Stimulated activated naive B cell treated with anti-CD40 and anti-IgM and Interleukin-4, amounts not matched to agents 10 μg/mL and 1 μg/mL and 100 μg/mL, for 72 hours (primary cell): ENCODE measurements at places on chromosomes 7 and 10.

- no peak for DNase-seq
- peaks cover under 1% of the 10 kb centered on the region for H3K27me3 ChIP-seq
- H3K4me1 ChIP-seq, result no peaks in the 10 kb centered on the region
- H3K4me3 ChIP-seq, result no peak overlapping the region
- H3K27ac ChIP-seq, result no peak overlapping the region
- H3K36me3 ChIP-seq, result no peaks in the 10 kb centered on the region
Observed at GRCh38 chr10:121073728-121074127, 222.6 kb downstream of the WDR11 start.

DNA sequence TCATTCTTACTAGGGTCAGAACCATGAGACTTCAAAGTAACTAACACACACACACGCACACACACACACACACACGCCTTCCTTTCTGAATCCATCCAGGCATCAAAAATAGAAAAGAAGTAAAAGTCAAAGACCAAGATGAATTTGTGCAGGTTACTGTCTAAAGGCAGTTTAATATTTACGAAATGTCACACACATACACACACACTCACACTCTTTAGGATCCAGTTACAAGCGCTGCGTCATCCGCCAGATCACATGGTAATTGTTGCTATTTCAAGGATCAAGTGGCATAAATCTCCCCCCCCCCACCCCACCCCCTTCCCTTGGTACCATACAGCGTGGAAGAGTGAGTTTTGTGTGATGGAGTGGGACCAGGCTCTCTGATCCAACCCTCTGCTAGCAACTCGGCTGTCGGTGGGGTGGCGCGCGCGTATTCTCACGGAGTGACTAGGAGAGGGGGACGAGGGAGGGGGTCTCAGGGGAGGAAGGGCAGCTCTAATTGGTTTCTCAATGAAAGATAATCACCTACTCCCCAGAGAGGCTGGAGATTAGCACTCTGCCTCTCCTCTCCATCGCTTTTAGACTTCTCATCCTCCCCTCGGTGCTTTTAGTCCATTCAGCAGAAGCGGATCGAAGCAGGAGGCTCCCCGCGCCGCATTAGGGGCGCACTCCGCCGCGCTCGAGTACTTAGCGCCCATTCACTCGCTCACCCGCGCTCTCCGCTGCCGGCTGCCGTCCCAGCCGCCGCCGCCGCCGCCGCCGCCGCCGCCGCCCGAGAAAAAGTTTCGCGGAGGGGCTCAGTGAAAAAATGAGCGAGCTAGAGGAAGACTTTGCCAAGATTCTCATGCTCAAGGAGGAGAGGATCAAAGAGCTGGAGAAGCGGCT lies 83.5 kb upstream of the PRKG1 start:
- H3K4me1 ChIP-seq, result peaks cover 19% of the 10 kb centered on the region
- peak overlapping the region; percentile 86 for H3K4me3 ChIP-seq
- no peak for DNase-seq
- H3K27ac ChIP-seq, result no peak overlapping the region
- H3K36me3 ChIP-seq, result no peaks in the 10 kb centered on the region

- H3K4me1 ChIP-seq, result no peaks in the 10 kb centered on the region
- H3K27me3 ChIP-seq, result no peaks in the 10 kb centered on the region
- H3K27ac ChIP-seq, result no peak overlapping the region
- no peaks in the 10 kb centered on the region for H3K36me3 ChIP-seq
- no peak overlapping the region for H3K4me3 ChIP-seq
Observed at GRCh38 chr7:22189741-22190140, 167.2 kb downstream of the RAPGEF5 start.

DNA sequence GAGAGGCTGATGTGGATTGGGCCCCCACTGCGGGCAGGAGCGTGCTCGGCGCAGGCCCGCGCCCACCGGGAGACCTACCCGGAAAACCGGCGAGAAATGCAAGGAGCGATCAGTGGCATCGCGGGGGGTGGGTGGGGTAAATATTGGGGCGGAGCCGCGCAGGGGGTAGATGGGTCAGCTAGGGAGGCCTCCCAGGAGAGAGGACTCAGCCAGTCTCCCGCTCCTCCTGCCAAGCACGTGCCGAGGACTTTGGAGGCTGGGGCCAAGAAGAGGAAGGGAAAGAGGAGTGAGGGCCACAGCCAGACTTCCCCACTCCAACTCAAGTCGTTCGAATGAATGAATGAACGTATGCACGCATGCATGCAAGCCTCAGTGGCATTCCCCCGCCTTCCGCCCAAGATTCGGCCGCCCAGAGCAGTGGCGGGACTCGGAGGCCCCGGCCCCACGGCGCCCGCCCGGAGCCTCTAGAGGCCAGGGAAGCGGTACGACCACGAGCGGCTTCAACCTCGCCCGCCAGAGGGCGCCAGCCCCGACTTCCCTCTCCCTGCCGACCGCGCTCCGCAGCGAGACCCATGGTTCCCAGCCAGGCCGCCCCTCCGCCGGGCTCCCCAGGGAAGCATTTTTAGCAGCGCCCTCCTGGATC lies 3.6 kb downstream of the NPM3 start:
- H3K4me3 ChIP-seq, result peak overlapping the region; percentile 75
- H3K36me3 ChIP-seq, result peaks cover 26% of the 10 kb centered on the region
- H3K27ac ChIP-seq, result peak overlapping the region; percentile 47

GRCh38 chr10:12484941-12485805 lies 135.8 kb downstream of the CAMK1D start:
- peak overlapping the region; percentile 66 for H3K4me3 ChIP-seq
- H3K36me3 ChIP-seq, result peaks cover 16% of the 10 kb centered on the region
- H3K27me3 ChIP-seq, result no peaks in the 10 kb centered on the region
- H3K27ac ChIP-seq, result peak overlapping the region; percentile 89

- peaks cover 52% of the 10 kb centered on the region for H3K36me3 ChIP-seq
- peaks cover 84% of the 10 kb centered on the region for H3K4me1 ChIP-seq
- peak overlapping the region; percentile 83 for H3K27ac ChIP-seq
- no peak for DNase-seq
Observed at GRCh38 chr7:1026721-1027161, 17.6 kb upstream of the GPR146 start.

DNA sequence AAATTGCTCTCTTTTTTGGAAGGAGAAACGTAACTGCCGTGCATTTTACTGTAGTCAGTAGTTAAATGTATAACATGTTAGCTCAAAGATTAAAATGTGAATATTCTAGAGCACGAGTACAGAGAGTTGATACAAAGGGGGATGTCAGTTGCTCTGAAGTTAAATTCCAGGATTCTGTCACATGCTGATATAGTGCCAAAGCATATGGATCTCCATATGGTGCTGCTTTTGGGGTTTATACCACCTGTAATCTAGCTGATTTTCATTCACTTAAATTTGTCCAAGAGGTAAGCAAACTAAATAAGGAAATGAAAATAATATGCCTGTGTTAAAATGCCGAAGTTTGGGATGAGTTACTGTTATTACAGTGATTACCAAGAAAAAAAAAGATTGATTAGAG lies 298.6 kb downstream of the EXOC4 start:
- no peaks in the 10 kb centered on the region for H3K27me3 ChIP-seq
- H3K4me1 ChIP-seq, result peaks cover 1% of the 10 kb centered on the region
- no peak overlapping the region for H3K27ac ChIP-seq
- no peak overlapping the region for H3K4me3 ChIP-seq

GRCh38 chr10:83037653-83038052 lies 1101.7 kb upstream of the GHITM start:
- no peaks in the 10 kb centered on the region for H3K27me3 ChIP-seq
- no peak overlapping the region for H3K27ac ChIP-seq
- H3K4me3 ChIP-seq, result no peak overlapping the region
- no peaks in the 10 kb centered on the region for H3K4me1 ChIP-seq
- no peaks in the 10 kb centered on the region for H3K36me3 ChIP-seq

DNA sequence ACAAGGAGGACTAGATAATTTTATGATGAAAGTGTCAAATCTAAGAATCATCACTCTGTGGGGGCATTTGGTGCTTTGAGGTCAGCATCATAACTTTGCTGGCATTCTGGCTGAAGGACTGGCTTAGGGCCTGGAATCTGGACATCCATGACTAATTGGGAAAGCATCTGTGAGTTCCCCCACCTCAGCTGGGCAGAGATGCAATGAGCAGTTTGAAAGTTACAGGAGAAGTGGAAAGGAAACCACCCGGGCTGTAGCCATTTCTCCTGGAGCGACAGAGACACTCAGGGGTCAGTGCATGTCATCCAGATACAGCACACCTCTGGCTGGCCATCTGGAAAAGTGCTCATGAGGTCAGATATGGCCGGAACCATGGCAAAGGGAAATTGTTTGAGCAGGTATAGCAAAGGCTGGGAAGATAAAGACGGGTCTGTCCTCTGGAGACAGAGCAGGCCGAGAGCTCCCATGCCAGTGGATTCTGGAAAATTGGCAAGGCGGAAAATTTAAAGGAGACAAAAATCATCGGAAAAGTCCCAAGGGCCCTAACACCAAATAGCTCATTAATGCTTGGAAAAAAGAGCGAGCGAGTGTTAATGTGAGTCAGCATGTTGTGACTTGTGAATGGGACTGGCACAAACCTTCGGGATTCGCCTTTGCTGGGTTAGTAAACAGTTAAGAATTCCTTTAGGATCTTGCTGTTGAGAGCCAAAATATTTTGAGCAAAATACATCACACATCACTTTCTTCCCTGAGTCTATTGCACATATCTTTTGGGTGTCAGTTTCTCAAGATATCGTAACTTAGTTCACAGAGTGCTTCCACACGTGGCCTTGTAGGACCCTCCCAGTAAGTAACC lies 188.4 kb upstream of the AGK start:
- no peak for DNase-seq
- no peak overlapping the region for H3K27ac ChIP-seq
- no peaks in the 10 kb centered on the region for H3K27me3 ChIP-seq
- no peak overlapping the region for H3K4me3 ChIP-seq

DNA sequence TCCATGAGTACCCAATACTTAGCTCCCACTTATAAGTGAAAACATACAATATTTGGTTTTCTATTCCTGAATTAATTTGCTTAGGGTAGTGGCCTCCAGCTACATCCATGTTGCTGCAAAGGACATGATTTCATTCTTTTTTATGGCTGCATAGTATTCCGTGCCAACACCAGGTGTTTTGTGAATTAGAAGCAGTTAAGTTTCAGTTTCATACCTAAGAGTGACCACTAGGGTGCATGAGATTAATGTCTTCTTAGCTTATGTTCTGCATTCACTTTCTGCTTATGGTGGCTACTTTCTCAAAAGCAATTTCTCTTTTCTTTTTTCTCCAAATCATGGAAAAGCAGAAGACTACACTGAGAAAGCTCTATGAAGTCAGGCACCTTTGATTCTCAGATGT lies 65.1 kb upstream of the VSTM2A start:
- no peaks in the 10 kb centered on the region for H3K4me1 ChIP-seq
- no peaks in the 10 kb centered on the region for H3K36me3 ChIP-seq
- DNase-seq, result no peak
- H3K27ac ChIP-seq, result no peak overlapping the region
- H3K27me3 ChIP-seq, result no peaks in the 10 kb centered on the region

GRCh38 chr10:71761105-71761511 lies 12.2 kb downstream of the VSIR start:
- H3K36me3 ChIP-seq, result no peaks in the 10 kb centered on the region
- no peak overlapping the region for H3K4me3 ChIP-seq
- no peaks in the 10 kb centered on the region for H3K27me3 ChIP-seq

DNA sequence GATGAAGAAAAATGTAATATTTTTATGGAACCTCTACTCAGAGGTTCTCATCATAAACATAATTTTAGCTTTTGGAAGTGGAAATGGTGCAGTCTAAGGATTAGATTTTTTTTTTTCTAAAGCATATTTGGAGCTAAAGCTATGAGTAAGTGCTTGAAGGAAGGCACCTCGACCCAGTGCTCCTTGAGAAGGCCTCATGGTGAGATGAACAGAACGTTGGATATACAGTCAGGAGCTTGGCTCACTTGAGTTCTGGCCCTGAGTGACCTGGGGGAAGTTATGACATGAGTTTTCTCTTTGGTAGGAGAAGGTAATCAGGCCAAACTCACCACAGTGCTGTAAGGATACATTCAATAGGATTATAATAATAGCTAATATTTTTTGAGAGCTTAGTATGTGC lies 163.3 kb downstream of the JCAD start:
- no peaks in the 10 kb centered on the region for H3K27me3 ChIP-seq
- DNase-seq, result no peak
- no peaks in the 10 kb centered on the region for H3K36me3 ChIP-seq
- no peak overlapping the region for H3K4me3 ChIP-seq
- no peaks in the 10 kb centered on the region for H3K4me1 ChIP-seq
- no peak overlapping the region for H3K27ac ChIP-seq

GRCh38 chr7:6323967-6324701 lies 51.7 kb upstream of the CYTH3 start:
- peaks cover 6% of the 10 kb centered on the region for H3K4me1 ChIP-seq
- H3K27ac ChIP-seq, result no peak overlapping the region
- no peak overlapping the region for H3K4me3 ChIP-seq
- no peaks in the 10 kb centered on the region for H3K36me3 ChIP-seq
- H3K27me3 ChIP-seq, result no peaks in the 10 kb centered on the region

DNA sequence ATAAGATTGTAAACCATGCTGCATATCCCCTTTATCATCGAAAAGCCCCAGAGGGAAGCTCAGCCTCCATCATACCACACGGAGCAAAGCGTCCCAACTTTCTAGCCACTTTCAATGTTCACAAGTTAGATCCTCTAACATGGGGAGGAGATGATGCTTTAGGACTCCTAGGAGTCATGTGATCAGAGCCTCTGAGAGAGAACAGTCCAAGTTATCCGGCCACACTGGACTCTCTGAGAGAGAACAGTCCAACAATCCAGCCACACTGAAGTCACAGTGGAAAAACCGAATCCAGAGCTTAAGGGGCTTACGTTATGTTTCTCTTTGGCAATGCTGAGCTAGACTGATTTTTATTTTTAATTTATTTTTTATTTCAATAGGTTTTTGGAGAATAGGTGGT lies 72.5 kb downstream of the MALSU1 start:
- H3K27ac ChIP-seq, result no peak overlapping the region
- DNase-seq, result no peak
- H3K36me3 ChIP-seq, result peaks cover 3% of the 10 kb centered on the region
- H3K4me3 ChIP-seq, result no peak overlapping the region

- peaks cover 11% of the 10 kb centered on the region for H3K36me3 ChIP-seq
- no peak for DNase-seq
- H3K27ac ChIP-seq, result peak overlapping the region; percentile 79
Observed at GRCh38 chr7:467393-467828, 52.2 kb downstream of the PDGFA start.

GRCh38 chr10:78148961-78149612 lies 115.4 kb downstream of the RPS24 start:
- H3K36me3 ChIP-seq, result no peaks in the 10 kb centered on the region
- H3K27ac ChIP-seq, result no peak overlapping the region
- peaks cover 3% of the 10 kb centered on the region for H3K4me1 ChIP-seq
- H3K4me3 ChIP-seq, result no peak overlapping the region

GRCh38 chr7:135682191-135682590 lies 19.9 kb downstream of the STMP1 start:
- peak overlapping the region; percentile 67 for H3K27ac ChIP-seq
- H3K27me3 ChIP-seq, result no peaks in the 10 kb centered on the region
- H3K4me3 ChIP-seq, result no peak overlapping the region

DNA sequence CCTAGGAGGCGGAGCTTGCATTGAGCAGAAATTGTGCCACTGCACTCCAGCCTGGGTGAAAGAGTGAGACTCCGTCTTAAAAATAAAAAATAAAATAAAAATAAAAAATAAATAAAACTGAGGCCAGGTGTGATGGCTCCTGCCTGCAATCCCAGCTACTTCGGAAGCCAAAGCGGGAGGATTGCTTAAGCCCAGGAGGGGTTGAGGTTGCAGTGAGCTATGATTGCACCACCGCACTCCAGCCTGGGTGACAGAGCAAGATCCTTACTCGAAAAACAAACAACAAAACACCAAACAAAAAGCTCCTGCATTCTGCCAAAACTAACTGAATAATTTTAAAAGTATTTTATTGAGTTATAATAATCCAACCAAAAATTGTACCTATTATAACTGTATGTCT lies 36.2 kb downstream of the AGAP4 start:
- H3K27ac ChIP-seq, result no peak overlapping the region
- no peak for DNase-seq
- no peak overlapping the region for H3K4me3 ChIP-seq
- no peaks in the 10 kb centered on the region for H3K4me1 ChIP-seq
- H3K36me3 ChIP-seq, result no peaks in the 10 kb centered on the region
- no peaks in the 10 kb centered on the region for H3K27me3 ChIP-seq
